ENCODE measurements at places on chromosomes 16 and 17. TPM values are rescaled to one million over a fixed set of nuclear protein-coding genes. Genes with fewer than 3 reads are reported as not detected.
A peak's percentile ranks its signal among the peaks of the same experiment; 100 is the strongest.

DNA sequence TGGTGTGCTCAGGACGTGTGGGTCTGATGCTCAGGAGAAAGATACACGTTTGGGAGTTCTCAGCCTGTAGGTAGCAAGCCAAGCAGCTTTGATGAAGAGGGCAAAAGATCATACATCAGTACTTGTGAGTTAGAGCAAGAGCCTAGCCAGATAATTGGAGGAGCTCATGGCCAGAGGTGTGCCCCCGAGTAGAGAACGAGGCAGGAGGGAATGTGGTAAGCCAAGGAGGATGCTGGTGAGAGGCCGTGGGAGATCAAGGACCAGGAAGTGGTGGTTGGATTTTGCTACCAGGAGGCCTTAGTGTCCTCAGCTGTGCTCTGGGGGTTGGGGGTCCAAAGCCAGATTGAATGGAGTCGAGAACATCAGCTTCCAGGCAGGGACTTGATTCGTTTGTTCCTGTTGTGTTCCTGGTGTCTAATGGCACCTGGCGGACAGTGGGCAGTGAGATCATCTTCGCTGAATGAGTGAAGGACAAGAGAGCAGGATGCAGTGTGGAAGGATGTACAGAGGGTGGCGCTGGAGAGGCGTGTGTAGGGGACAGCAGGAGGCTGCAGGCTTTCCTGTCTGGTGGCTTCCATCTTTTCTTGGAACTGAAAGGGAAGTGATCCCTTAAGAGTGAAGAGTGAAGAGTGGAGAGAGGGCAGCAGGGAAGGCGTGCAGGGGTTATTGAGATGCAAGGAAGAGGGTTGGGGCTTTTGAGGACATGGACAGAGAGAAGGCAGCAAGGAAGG, 11.6 kb downstream of the FBXL19 start:
- DNase-seq, result peak; percentile 57

DNA sequence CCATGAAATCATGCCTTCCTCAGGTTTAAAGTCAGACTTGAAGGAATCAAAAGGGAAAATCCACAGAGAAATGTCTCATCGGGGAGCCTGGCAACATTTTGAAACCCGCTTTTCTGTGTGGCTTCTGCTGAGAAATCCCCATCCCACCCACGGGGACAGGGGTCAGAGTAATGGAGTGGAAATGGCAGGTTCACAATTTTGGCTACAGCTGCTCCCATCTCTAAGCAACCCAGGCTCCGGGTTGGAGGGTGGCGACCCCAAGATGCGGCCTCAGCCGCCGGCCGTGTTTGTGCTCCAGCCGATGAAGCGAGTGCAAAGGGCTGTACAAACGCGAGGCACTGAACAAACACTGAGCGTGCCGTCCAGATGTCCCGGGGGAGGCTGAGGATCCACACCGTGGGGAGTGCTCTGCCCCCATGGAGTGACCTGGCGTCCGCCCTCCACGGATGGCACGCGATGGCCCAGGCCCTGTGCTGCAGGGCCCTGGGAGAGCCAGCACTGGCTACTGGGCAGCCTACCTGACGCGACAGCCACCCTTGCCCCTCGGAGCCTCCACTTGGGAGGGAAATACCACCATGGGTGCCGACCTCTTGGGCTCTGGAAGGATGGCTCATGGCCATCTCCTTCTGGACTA, 22.2 kb downstream of the SLC43A2 start:
- DNase-seq, result no peak

Gene TOX3
- not detected for total RNA-seq

DNA sequence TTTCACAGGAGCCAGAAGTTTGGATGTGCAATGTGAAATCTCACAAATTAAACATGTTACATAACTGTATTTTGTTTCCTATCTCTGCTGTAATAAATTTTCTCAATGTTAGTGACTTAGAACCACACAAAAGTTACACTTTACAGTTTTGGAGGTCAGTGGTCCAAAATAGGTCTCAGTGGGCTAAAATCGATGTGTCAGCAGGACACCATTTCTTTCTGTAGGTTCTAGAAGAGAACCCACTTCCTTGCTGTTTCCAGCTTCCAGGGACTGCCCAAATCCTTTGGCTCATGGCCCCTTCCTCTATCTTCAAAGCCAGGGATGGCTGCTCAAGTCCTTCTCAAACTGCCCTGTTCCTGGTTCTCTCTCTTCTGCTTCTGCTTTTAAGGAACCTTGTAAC, 252.7 kb downstream of the WWOX start:
- DNase-seq, result no peak

DNA sequence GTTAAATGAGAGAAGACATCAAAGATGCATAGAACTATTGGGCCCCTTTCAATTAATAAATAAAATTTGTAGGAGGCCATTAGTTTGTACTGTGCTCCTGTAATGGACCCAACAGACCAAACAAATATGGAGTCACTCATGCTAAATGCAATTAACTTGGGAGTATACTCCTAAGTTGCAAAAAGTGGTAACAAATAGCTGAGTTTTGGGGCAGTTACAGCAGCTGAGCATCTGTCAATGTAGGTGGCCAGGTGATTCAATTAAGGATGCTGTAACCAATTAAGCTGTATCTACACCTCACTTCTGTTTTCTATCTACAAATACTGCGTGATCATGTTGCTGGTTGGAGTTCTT, 34.9 kb downstream of the WNT9B start:
- no peak for DNase-seq

- DNase-seq, result no peak
Observed at GRCh38 chr16:79895053-79895916, 294.7 kb upstream of the MAF start.

Gene CDC42EP4
- total RNA-seq, result 51.4 TPM

DNA sequence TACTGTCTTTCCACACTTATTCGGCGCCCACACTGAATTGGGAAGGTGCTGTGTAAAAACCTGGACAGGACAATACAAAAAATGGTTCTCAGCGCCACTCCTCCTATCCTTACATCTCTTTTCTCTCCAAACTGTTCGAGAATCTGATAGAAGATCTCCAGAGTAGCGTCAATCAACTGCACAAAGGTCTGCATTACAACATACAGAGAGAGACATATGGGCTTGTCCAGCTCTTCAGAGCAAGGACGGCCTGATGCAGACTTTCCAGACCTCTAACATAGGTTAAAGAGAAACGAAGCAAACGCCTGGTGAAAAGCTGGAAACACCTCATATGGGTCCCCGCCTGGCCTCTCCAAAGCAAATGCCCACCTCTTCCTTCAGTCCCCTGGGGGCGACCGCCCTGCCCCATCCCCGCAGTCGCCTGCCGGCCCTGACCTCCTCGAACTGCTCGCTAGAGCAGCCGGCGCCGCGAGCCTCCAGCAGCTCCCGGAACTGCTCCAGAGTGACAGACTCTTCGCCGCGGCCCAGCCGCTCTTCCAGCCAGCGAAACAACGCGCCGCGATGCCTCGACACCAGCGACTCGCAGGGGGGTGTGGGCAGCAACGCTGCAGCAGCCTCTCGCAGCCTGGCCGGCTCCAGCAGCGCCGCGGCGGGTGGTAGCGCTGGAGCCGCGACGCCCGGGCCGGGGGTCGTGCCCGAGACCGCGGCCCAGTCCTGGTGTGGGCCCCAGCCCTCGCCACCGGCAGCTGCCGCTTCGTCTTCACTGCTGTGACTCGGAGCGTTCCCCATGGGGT, 526 bp downstream of the ZZEF1 start:
- peak; percentile 58 for DNase-seq

Gene SCNN1G
- total RNA-seq, result 0.12 TPM

DNA sequence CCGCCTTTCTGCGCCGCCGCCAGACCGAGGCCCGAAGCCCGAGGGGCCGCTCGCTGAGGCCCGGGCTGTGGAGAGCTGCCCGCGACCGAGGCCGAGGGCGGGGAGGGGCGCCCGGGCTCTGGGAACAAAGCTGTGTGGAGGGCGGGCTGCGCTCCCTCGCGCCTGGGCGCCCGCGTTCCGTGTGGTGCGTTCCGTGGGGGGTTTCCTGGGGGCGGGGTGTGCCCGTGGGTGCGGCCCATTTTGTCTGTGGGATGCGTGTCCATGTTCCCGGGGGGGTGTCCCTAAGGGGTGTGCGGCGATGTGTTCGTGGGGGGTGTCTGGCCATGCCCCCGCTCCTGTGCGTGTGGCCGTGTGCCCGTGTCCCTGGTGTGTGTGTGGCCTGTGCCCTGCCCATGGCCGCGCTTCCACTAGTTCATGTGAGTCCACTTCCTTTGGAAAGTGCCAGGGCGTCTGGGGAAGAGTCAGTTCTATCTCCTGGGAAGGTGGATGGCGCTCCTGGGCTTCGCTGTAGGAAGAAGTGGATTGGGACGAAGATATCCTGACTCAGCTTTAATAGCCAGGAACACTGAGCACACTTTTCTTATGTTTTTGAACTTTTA, 520 bp downstream of the JPT2 start:
- DNase-seq, result peak; percentile 60

- DNase-seq, result no peak
Observed at GRCh38 chr16:82031116-82032084, 3.7 kb upstream of the HSD17B2 start.

Gene ORMDL3
- 35.6 TPM for total RNA-seq

- DNase-seq, result peak; percentile 69
Observed at GRCh38 chr17:16255481-16255921, 38.5 kb downstream of the PIGL start.

Gene ADAD2
- not detected for total RNA-seq

GRCh38 chr17:14488958-14489550, 188.2 kb downstream of the HS3ST3B1 start:
- no peak for DNase-seq

- DNase-seq, result no peak
Observed at GRCh38 chr17:49603720-49604119, 28.0 kb downstream of the NXPH3 start.

GRCh38 chr16:64174327-64174726, 947.5 kb downstream of the CDH11 start:
- DNase-seq, result no peak

DNA sequence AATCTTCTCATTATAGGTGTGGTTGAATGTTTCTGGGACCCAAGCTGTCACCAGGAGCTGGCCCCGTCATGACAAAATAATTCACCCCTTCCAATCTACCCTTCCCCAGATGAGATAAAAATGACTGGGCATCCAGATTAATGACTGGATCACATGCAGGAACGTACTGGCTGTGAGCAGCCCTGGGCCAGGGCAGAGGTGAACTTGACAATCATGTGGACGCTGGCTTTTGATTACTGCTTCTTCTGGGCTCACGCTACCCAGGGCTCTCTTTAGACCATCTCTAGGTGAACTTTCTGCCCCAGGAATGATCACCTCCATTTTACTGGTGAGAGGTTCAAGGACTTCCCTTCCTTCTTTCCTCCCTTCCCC, 18.3 kb downstream of the CBX4 start:
- no peak for DNase-seq

Gene CLDN9
- 1.2 TPM for total RNA-seq

Gene HBQ1
- not detected for total RNA-seq

DNA sequence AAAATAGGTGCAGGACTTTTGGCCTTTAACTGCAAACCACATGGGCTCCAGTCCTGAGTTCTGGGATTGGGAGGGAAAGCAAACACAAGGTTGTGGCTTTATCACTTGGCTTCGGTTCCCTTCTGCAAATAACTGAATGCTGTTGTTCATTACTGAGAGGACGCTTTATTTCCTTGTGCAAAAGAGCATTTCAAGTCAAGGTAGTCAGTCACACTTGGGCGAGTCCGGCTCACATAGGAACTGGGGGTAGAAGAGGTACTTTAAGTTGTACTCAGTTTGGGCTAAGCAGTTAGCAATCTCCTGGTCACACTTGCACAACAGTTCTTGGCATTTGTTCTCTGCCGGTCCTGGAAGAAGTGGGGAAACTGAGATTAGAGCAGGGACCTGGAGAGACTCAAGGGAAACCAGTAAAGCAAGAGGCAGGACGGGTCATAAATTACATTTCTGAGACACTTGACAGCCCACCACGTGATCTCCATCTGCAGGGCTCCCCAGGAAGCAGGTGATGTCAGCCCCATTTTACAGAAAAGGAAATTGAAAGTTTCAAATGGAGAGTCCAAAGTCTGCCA, 21.6 kb downstream of the PLA2G10 start:
- DNase-seq, result no peak

Measured in left ventricle myocardium superior (tissue), 1 donor.